A549 treated with GW870086 at 1 μM for 4 hours (cell line): ENCODE measurements at places on chromosomes 3 and 15. TPM values are rescaled to one million over a fixed set of nuclear protein-coding genes. Genes with fewer than 3 reads are reported as not detected.

EFCAB12 gene
- 0.73 to 1.00 TPM (median 0.80 TPM) in 5 replicates for total RNA-seq

WNT7A gene
- total RNA-seq = 0.06 to 0.19 TPM (median 0.07 TPM) in 5 replicates

ABHD14A gene
- total RNA-seq = 13.7 to 18.0 TPM (median 15.5 TPM) in 5 replicates

WDR93 gene
- 0.10 to 0.19 TPM (median 0.18 TPM) in 5 replicates for total RNA-seq

HACD3 gene
- 123 to 157 TPM (median 143 TPM) in 5 replicates for total RNA-seq

STXBP5L gene
- not detected in 5 replicates for total RNA-seq

C2CD4A gene
- 0.07 to 0.40 TPM (median 0.19 TPM) in 5 replicates for total RNA-seq

NDN gene
- 0.07 to 0.10 TPM (median 0.10 TPM) in 3 of 5 replicates, not detected in the others for total RNA-seq

SOX14 gene
- not detected in 5 replicates for total RNA-seq

SIAH2 gene
- 15.2 to 19.6 TPM (median 18.3 TPM) in 5 replicates for total RNA-seq

TFDP2 gene
- total RNA-seq = 13.9 to 21.1 TPM (median 18.7 TPM) in 5 replicates

ZPLD1 gene
- not detected in 5 replicates for total RNA-seq

CLDN18 gene
- total RNA-seq = not detected in 5 replicates

EFCC1 gene
- 0.06 TPM in 1 of 5 replicates, not detected in the others for total RNA-seq

MAGEL2 gene
- not detected in 5 replicates for total RNA-seq

C3orf22 gene
- total RNA-seq = not detected in 5 replicates

PCSK6 gene
- total RNA-seq = 8.8 to 12.0 TPM (median 11.1 TPM) in 5 replicates

KLF15 gene
- 0.21 to 0.65 TPM (median 0.27 TPM) in 5 replicates for total RNA-seq

ZNF80 gene
- total RNA-seq = not detected in 5 replicates

GPR149 gene
- not detected in 5 replicates for total RNA-seq

FETUB gene
- total RNA-seq = 0.08 to 0.16 TPM (median 0.14 TPM) in 3 of 5 replicates, not detected in the others

PTH1R gene
- total RNA-seq = 0.59 to 1.1 TPM (median 0.94 TPM) in 5 replicates

ZNF502 gene
- 1.3 to 1.9 TPM (median 1.6 TPM) in 5 replicates for total RNA-seq

CFAP100 gene
- total RNA-seq = not detected in 5 replicates

CHRFAM7A gene
- total RNA-seq = 5.4 to 7.9 TPM (median 7.6 TPM) in 5 replicates

MTMR10 gene
- total RNA-seq = 10.9 to 18.5 TPM (median 17.9 TPM) in 5 replicates

CYP1A1 gene
- 1.1 to 2.3 TPM (median 1.7 TPM) in 5 replicates for total RNA-seq

CHCHD4 gene
- 34.9 to 39.2 TPM (median 36.6 TPM) in 5 replicates for total RNA-seq

GOLGA6B gene
- 0.08 TPM in 1 of 5 replicates, not detected in the others for total RNA-seq

PPP1R14D gene
- total RNA-seq = 0.24 to 0.41 TPM in 2 of 5 replicates, not detected in the others

MOBP gene
- total RNA-seq = 0.09 to 0.37 TPM in 2 of 5 replicates, not detected in the others

SH3GL3 gene
- total RNA-seq = 0.15 to 0.64 TPM (median 0.59 TPM) in 5 replicates

CADPS gene
- not detected in 5 replicates for total RNA-seq

CYP8B1 gene
- total RNA-seq = not detected in 5 replicates

CSPG4 gene
- 0.08 to 0.20 TPM (median 0.14 TPM) in 5 replicates for total RNA-seq

DUOXA2 gene
- not detected in 5 replicates for total RNA-seq
